ENCODE measurements at places on chromosomes 3 and 15. TPM values are rescaled to one million over a fixed set of nuclear protein-coding genes. Genes with fewer than 3 reads are reported as not detected.

Gene SLC22A13
- total RNA-seq, result 0.78 TPM

Gene SLC28A1
- total RNA-seq, result not detected

Gene GOLGA8T
- total RNA-seq, result not detected

Gene SFMBT1
- 23.4 TPM for total RNA-seq

Gene MAP6D1
- total RNA-seq, result 2.9 TPM

Gene ZDHHC19
- total RNA-seq, result not detected

Gene MFAP1
- 44.3 TPM for total RNA-seq

Gene GSK3B
- 34.4 TPM for total RNA-seq

Gene RTP3
- total RNA-seq, result not detected

Gene CKMT1B
- 0.32 TPM for total RNA-seq

Gene IRAK2
- total RNA-seq, result 2.6 TPM

Gene SST
- total RNA-seq, result not detected

Gene ACKR2
- total RNA-seq, result 0.44 TPM

Gene PIGZ
- total RNA-seq, result 2.1 TPM

Gene ZPLD1
- total RNA-seq, result not detected

Gene BOC
- total RNA-seq, result 4.2 TPM

Gene CIB2
- total RNA-seq, result 2.2 TPM

Gene SPATA12
- not detected for total RNA-seq

Gene SLC9C1
- total RNA-seq, result 0.37 TPM

Gene SKOR1
- 0.09 TPM for total RNA-seq

Gene SLC51B
- not detected for total RNA-seq

Gene GABRR3
- total RNA-seq, result not detected

Data from activated T-helper 2 cell treated with anti-CD3 and anti-CD28 coated beads, Interferon-gamma antibody, Interleukin-2, Interleukin-4, amounts not matched to agents 10 μg/mL and 5 μg/mL and 100 μg/mL, durations not matched to agents 14 hours and 24 hours and 36 hours (primary cell).